Activated T-helper 2 cell treated with anti-CD3 and anti-CD28 coated beads, Interferon-gamma antibody, Interleukin-2, Interleukin-4, amounts not matched to agents 10 μg/mL and 5 μg/mL and 100 μg/mL, durations not matched to agents 14 hours and 24 hours and 36 hours (primary cell): ENCODE measurements at places on chromosomes 11 and 22. TPM values are rescaled to one million over a fixed set of nuclear protein-coding genes. Genes with fewer than 3 reads are reported as not detected.
A peak's percentile ranks its signal among the peaks of the same experiment; 100 is the strongest.

The MUC5AC gene
- not detected in 2 replicates for total RNA-seq

The DMC1 gene
- 10.8 and 13.6 TPM in 2 replicates for total RNA-seq

The MRPL11 gene
- 92.9 and 96.1 TPM in 2 replicates for total RNA-seq

The IGSF9B gene
- 101 and 110 TPM in 2 replicates for total RNA-seq

The MMP12 gene
- total RNA-seq: not detected in 2 replicates

The YPEL4 gene
- 0.37 and 0.64 TPM in 2 replicates for total RNA-seq

The SPTBN2 gene
- total RNA-seq: 0.73 and 0.99 TPM in 2 replicates

The MYRF gene
- 1.8 and 2.6 TPM in 2 replicates for total RNA-seq

DNA sequence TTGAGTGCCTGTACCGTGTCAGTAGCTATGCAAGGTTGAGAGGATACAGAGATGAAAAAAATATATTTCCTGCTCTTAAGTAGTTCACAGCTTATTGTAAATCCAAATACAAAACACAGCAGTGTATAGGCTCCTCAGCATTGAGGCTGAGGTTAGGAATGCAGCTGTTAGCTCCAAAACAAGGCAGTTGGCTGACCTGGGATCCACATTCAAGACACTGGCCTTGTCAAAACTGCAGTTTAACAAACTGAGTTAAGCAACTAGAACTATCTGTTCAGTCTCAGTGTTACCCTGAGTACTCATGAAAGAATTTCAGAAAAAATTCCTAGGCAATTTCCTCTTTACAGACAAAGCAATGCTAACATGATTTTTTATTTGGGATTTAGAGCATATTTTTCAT is 42.8 kb downstream of the REXO2 start:
- no peak for DNase-seq
- peaks cover 2% of the 10 kb centered on the region for H3K27me3 ChIP-seq
- H3K4me3 ChIP-seq: no peak overlapping the region
- H3K27ac ChIP-seq: no peak overlapping the region
- no peaks in the 10 kb centered on the region for H3K36me3 ChIP-seq

DNA sequence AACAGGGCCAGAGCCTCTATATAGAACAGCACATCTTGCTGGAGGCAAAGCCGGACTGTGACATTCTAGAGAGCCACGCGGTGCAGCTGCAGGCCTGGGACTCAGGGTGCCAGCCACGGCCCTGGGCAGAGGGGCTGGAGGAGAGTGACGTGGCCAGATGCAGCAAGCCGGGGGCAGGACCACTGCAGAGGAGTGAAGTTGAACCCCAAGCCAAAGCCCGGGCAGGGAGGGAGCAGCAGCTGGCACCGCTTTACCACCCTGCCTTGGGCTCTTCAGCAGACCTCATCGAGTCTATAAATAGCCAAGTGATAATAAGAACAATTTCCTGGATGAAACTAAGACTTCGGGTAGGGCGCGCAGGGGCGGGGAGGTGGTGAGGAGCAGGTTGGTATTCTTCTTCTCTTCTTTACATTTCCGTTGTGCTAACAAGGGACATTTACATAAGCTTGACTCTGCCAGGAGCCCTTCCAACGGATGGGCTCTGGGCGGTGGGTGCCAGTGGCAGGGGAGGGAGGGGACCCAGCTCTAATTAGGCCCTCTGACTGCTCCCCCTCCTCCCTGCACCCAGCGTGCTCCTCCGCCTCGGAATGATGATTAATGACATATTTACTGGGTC is 110.2 kb downstream of the ST3GAL4 start:
- H3K4me1 ChIP-seq: peaks cover 21% of the 10 kb centered on the region
- H3K27ac ChIP-seq: peak overlapping the region; percentile 75
- peak; percentile 34 for DNase-seq
- H3K36me3 ChIP-seq: no peaks in the 10 kb centered on the region
- H3K4me3 ChIP-seq: peak overlapping the region; percentile 37

DNA sequence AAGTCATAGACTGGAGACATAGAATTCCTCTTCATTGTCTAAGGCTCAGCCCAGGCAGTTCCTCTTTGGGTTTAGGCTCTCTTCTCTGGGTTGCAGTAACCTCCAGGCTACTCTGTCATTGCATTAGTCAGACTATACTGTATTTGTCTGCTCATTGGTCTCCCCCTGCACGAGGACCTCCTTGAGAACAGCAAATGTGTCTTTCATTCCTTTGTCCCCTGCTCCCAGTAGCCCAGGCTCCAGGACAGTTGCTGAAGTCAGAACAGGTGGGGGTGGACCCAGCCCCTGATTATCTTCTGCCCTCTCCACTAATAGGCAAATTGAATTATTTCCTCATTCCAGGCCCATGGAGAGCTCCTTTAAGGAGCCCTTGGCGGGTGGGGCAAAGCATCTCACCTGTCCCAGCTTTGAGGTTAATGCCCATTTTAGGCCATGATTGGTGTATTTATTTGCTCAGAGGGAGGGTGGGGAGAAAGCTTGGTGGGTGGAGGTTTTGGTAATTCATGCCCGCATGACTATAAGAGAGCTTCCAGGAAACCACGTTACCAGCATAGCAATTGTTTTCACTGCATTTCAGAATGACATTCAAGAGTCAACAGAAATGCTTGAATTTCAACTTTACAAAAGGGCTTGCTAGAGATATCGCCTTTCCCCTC is 40.9 kb downstream of the NAV2 start:
- no peaks in the 10 kb centered on the region for H3K4me1 ChIP-seq
- H3K4me3 ChIP-seq: no peak overlapping the region
- peaks cover 4% of the 10 kb centered on the region for H3K27me3 ChIP-seq
- no peak overlapping the region for H3K27ac ChIP-seq
- no peak for DNase-seq

GRCh38 chr11:27716835-27717234 is 16.6 kb upstream of the BDNF start:
- DNase-seq: no peak
- no peaks in the 10 kb centered on the region for H3K4me1 ChIP-seq
- peaks cover 47% of the 10 kb centered on the region for H3K27me3 ChIP-seq
- H3K27ac ChIP-seq: no peak overlapping the region

GRCh38 chr11:71284525-71285092 is 32.2 kb upstream of the SHANK2 start:
- H3K4me1 ChIP-seq: no peaks in the 10 kb centered on the region
- H3K27me3 ChIP-seq: no peaks in the 10 kb centered on the region
- no peak for DNase-seq
- H3K36me3 ChIP-seq: no peaks in the 10 kb centered on the region
- no peak overlapping the region for H3K4me3 ChIP-seq

DNA sequence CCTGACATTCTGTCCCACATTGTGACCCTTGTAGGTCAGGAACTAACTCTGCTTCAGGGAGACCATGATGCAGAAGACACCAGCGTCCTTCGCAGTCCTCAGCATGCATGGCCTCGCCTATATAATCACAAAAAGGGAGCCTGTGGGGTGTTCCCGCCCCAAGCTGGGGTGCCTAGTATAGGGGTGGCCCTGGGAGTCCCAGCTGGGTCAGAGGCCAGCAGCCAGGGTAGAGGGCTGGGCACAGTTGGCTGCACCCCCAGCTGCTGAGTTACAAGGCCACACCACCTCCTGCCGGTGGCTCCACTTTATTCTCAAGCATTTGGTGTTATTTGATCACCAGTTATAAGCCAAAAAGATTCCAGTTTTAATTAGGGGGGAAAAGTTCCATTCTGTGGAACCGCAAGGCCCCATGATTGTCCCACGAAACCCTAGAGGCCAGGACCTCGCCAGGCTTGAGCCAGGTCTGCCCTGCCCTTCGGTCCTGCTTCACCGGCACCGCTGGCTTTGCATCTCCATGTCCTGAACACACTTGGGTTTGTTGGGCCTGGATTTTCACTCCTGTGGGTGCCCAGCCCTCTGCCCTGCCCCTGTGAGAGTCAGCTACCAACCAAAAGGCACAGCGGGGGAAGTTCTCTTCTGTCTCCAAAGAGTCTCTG is 15.0 kb upstream of the GNB1L start:
- no peak overlapping the region for H3K27ac ChIP-seq
- H3K4me1 ChIP-seq: peaks cover 3% of the 10 kb centered on the region
- DNase-seq: no peak
- no peaks in the 10 kb centered on the region for H3K27me3 ChIP-seq
- H3K4me3 ChIP-seq: no peak overlapping the region

- no peak overlapping the region for H3K27ac ChIP-seq
- H3K4me1 ChIP-seq: peaks cover 3% of the 10 kb centered on the region
- H3K36me3 ChIP-seq: no peaks in the 10 kb centered on the region
- peaks cover 55% of the 10 kb centered on the region for H3K27me3 ChIP-seq
- DNase-seq: no peak
Observed at GRCh38 chr11:69638941-69639681, 1.8 kb upstream of the CCND1 start.

DNA sequence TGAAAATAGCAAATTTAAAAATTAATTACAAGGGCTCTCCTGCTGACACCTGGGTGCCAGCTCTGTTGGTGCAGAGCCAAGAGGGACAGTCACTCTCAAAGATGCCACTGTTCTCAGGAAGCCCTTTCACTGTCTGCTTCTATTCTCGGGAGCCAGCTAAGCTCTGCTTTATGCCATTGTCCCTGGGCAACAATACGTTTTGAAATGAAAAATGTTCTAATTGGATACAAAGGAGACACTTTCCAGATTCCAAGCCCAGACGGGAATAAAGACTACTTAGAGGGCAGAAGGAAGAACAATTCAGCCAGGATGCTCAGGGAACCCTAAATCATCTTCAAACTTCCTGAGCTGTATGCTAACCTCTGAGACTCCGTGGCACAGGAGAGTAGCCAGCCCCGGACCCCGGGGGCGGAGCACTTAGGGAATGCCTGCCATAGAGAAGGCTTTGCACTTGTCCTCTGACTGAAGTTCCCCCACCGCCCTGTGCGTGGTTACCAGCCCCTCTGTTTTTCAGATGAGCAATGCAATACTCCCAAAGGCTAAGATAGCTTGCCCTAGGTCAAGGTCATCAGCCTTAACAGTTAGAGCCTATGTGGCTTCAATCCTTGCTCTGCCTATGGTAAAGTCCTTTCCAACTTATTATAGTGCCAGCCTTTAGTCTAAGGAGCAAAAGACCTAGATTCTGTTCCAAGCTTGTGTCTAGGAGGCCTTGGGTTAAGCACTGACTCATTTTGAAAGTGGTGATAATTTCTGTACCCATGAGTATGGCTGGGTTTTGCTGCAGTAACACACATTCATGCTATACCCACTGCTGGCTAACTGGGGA is 150.9 kb downstream of the CACNA1I start:
- H3K4me1 ChIP-seq: peaks cover 3% of the 10 kb centered on the region
- H3K36me3 ChIP-seq: no peaks in the 10 kb centered on the region
- no peak overlapping the region for H3K4me3 ChIP-seq
- DNase-seq: no peak
- H3K27ac ChIP-seq: no peak overlapping the region
- H3K27me3 ChIP-seq: peaks cover 2% of the 10 kb centered on the region

DNA sequence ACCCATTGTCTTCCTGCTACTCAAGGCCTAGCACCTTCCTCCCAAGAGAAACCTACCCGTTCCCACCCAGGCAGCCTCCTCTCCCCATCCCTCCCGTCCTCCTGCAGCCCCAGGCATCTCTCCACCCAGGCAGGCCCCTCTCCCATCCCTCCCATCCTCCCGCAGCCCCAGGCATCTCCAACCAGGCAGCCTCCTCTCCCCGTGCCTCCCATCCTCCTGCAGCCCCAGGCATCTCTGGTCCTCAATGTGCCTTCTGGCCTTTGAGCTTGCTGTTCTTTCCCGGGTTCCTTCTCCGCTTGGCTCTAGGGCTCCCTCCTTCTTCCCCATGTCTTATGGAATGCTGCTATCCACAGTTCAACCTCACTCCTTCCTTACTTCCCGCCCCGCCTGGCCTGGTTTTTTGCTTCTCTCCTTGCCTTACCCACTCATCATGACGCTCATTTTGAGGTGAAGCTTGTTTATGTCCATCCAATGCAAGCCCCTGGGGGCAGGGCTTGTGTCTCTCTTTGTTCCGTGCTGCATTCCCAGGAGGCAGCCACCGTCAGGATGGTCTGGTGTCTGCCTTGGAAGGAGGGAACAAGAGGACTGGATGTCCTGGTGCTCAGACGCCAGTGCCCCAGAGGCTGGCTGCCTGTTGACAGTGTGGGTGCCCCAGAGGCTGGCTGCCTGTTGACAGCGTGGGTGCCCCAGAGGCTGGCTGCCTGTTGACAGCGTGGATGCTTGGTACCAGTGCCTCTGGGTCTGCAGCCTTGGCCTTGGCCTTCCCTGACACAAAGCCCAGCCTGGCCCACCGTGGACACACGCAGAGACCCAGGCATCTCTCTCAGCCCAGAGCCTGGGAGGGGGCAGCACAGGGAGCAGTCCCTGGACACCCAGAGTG is 815.7 kb downstream of the BRD1 start:
- no peaks in the 10 kb centered on the region for H3K27me3 ChIP-seq
- H3K36me3 ChIP-seq: no peaks in the 10 kb centered on the region
- no peak overlapping the region for H3K4me3 ChIP-seq
- no peak overlapping the region for H3K27ac ChIP-seq
- H3K4me1 ChIP-seq: no peaks in the 10 kb centered on the region
